ENCODE measurements at places on chromosomes 2 and 18.

DNA sequence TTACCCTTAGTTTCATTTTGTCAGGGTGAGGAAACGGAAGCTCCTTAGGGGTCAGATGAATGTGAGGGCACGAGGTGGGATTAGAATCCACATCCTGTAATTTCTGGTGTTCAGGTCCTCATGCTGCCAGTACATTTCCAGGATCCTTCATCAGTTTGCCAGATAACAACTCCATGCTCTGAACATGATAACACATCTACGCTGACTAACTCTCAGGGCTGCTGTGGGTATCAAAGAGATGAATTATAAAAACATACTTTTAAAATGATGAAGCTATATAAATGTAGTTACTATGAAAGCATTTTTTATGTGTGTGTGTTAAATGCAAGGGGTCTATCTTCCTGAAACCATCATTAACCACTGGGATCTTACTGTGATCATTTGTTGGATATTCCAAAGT is 325.9 kb downstream of the SLC8A1 start:
- DNase-seq: no peak

- DNase-seq: no peak
Measured at GRCh38 chr2:72849138-72849462, 23.3 kb upstream of the EXOC6B start.

GRCh38 chr2:203469546-203469945 is 65.6 kb downstream of the RAPH1 start:
- DNase-seq: no peak

- no peak for DNase-seq
Measured at GRCh38 chr2:68086166-68086565, 23.4 kb upstream of the C1D start.

- DNase-seq: no peak
Measured at GRCh38 chr2:129888461-129888860, 91.0 kb upstream of the RAB6C start.
